CD8-positive, alpha-beta T cell (primary cell): ENCODE measurements at places on chromosomes 4 and X. TPM values are rescaled to one million over a fixed set of nuclear protein-coding genes. Genes with fewer than 3 reads are reported as not detected.

TLL1 gene
- not detected for total RNA-seq

CT45A2 gene
- total RNA-seq, result not detected

CPZ gene
- total RNA-seq, result not detected

PPARGC1A gene
- total RNA-seq, result not detected

ARX gene
- total RNA-seq, result not detected

GPC4 gene
- not detected for total RNA-seq

SH2D1A gene
- total RNA-seq, result 50.3 TPM

CXCL9 gene
- not detected for total RNA-seq

ARHGAP36 gene
- not detected for total RNA-seq

RAB41 gene
- not detected for total RNA-seq
